ENCODE measurements at places on chromosomes 1 and 21.

- DNase-seq = no peak
Measured at GRCh38 chr1:26772687-26773086, 15.1 kb upstream of the PIGV start.

- no peak for DNase-seq
Measured at GRCh38 chr1:212366901-212367300, 47.8 kb downstream of the PACC1 start.

DNA sequence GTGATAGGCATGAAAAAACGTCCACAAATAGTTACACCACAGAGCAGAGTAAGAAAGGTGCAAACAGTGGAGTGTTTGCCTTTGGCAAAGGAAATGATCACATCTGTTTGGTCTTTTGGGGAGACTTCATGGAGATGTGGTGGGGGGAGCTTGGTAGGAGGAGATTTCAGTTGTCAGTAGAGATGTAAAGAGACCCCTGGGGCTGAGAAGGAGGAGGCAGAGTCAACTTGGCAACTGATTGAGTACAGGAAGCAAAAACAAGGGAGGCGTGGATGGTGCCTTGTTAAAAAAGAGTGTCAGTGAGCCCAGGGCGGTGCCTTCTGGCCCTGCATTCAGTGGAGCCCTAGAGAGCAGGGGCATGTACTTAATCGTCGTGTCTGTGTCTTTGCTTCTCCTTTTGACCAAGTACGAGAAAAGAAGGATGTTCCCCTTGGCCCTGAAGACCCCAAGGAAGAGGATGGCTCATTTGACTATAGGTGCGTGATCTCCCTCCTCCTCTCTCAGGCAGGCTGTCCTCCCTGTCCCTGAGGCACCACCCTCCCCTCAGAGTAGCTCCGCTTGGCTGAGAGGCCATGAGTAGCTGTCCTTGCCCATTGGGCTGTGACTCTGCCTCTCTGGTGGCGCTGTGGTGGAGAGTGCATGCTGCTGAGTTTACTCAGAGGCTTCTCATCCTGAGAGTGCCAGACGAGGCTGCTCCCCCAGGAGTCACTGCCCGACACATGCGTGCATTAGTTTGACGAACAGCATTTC lies 30.4 kb upstream of the CNTN2 start:
- no peak for DNase-seq

- no peak for DNase-seq
Measured at GRCh38 chr1:182384387-182384960, 7.1 kb downstream of the GLUL start.

DNA sequence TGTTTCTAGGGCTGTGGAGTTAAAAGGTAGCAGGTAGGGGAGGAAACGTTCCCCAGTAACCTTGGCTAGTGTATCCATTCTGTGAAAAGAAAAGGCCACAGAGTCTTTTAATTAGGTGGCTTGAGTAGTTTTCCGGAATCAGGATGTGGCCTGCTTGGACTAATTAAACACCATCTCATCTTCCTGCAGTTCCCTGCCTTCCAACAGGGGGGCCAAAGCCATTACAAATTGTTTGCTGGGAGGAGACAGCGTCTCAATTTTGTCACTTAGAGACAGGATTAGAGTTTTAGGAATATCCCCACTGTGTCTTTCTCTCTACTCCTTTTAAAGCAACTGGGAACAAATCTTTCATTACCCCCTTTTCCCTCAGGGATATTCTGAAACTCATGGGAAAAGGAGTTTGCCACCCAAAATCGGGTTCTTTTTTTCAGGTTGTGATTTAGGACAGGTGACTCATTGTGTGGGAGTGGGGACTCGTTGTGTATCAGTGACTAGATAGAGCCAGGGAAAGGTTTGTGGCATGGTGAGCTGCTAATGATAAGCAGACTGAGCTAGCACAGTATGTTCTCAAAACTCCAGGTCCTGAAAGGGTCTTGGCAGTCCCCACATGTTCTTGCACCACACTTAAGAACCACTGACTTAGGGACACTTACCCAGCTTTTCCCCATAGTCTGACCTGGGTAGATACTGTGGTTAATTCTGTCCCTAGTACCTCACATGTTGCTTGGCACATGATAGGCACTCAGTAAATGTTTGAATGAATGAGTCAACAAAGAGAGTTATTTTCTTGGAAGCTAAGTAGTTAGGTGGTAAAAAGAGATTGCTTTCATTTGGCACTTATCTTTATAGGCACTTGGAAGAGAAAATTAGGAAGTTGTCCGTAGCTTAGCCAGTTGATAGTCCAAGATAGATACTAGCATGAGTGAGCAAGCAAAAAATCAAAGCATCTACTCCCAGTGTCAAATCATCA lies 22.5 kb downstream of the INTS3 start:
- DNase-seq = no peak

GRCh38 chr1:71668065-71668464 lies 587.2 kb upstream of the ZRANB2 start:
- DNase-seq = no peak

- DNase-seq = no peak
Measured at GRCh38 chr1:62882201-62883104, 98.5 kb downstream of the ATG4C start.

- no peak for DNase-seq
Measured at GRCh38 chr1:245168086-245168485, 13.3 kb downstream of the KIF26B start.

DNA sequence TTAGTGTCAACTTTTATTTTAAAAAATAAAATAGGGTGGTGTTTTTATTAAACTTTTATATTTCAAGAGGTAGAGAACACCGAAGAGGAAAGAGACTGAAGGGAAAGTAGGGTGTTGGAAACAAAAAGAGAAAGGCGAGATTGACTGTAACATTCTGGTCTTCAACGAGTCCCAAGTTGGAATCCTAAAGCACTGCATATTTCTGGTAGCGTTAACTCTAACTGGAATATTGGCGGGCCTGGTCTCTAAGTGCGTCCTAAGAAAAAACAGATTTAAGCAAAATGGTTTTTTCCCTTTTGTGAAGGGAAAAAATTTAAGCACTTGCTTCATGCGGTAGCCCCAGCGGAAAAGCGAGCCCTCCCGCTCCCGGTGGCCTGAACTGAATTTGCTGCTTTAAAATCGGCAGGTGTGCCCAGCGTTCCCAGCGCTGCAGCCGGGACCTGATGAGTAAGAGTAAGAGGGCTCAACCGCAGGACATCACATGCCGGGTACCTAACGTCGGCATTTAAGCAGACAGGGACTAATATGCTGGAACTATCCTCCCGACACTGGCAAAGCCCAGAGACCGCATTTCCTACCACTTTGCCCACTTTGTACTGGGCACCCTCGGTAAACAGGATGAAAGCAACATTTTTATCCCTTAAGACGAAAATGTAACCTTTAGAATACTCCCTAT lies 30.5 kb upstream of the NFIA start:
- no peak for DNase-seq

GRCh38 chr1:25651824-25652741 lies 35.5 kb downstream of the MAN1C1 start:
- no peak for DNase-seq

DNA sequence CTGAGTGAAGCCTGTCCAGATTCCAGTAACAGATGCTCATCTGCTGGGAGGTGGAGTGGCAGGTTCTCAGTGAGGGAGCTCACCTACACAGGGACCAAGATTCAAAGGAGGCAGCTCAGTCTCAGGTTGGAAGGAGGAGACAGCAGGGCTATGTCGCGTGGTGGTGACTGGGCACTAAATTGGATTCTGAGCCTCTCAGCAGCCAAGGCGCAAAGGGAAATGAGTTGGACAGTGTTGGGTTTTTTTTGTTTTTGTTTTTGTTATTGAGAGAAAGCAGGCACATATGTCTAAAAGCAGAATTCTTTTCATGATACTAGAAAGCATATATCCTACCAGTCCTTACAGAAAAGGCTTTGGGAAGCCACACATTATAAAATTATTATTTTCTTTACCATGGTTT lies 26.2 kb downstream of the UMODL1 start:
- no peak for DNase-seq

DNA sequence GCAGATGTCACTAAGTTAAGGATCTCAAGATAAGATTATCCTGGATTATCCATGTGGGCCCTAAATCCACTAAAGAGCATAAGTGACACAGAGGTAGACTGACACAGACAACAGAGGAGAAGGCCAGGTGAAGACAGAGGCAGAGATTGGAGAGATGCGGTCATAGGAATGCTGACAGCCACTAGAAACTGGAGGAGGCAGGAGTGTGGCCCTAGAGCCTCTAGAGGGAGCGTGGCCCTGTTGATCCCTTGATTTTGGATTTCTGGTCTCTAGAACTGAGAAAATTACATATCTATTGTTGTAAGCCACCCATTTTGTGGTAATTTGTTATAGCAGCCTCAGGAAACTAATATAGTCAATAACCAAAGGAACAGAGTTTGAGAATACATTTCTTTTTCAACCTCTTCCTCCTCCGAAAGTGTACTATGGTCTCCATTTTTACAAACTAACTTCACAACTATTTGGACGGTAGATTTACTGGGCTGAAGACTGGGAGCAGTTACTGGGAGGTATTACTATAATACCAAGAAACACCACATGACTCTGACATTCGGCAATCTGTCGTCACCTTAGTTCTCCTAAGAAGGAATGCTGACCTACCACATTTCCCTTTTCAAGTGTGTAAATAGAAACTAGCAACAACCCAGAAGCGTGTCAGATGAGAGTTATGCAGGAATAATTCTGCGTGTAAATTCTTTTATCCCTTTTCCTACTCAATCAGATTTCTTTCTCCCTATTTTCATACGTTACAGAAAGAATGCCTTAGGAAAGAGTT lies 116.0 kb upstream of the ZNHIT6 start:
- no peak for DNase-seq

DNA sequence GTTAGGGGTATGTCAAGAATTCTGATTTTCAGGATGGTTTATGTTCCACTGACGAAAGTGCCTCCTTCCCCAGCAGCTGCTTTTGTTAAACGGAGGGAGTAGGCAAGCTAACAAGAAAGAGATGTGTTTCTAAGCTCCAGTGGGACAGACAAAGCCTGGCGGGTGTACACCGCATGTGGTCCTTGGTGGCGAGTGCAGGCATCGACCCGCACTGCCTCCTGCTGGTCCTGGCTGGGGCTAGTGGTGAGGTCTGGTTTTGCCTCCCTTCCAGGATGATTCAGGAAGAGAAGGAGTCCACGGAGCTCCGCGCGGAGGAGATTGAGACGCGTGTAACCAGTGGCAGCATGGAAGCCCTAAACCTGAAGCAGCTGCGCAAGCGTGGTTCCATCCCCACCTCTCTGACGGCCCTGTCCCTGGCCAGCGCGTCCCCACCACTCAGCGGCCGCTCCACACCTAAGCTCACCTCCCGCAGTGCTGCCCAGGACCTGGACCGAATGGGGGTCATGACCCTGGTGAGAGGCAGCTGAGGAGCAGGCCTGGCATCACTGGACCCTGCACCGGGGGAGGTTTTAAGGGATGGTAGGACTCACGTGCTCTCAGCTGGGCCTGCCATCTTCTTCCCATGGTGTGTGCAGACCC lies 29.0 kb downstream of the PPFIA4 start:
- DNase-seq = no peak

GRCh38 chr1:93159337-93159736 lies 20.9 kb downstream of the TMED5 start:
- no peak for DNase-seq
